Gastrocnemius medialis (tissue), 4 donors: ENCODE measurements at places on chromosomes 12 and 14. TPM values are rescaled to one million over a fixed set of nuclear protein-coding genes. Genes with fewer than 3 reads are reported as not detected.

GRCh38 chr14:71668186-71668912 is 263.9 kb upstream of the RGS6 start:
- H3K4me3 ChIP-seq = no peak overlapping the region
- no peaks in the 10 kb centered on the region for H3K36me3 ChIP-seq
- no peak for DNase-seq
- H3K27ac ChIP-seq = no peak overlapping the region
- no peaks in the 10 kb centered on the region for H3K4me1 ChIP-seq

GRCh38 chr14:63428486-63428885 is 109.8 kb upstream of the GPHB5 start:
- peaks cover 28% of the 10 kb centered on the region for H3K4me1 ChIP-seq
- H3K4me3 ChIP-seq = no peak overlapping the region
- H3K36me3 ChIP-seq = no peaks in the 10 kb centered on the region
- no peak for DNase-seq
- H3K27me3 ChIP-seq = no peaks in the 10 kb centered on the region

Gene IFNG
- not detected for total RNA-seq

Gene KLRD1
- total RNA-seq = 0.22 TPM

DNA sequence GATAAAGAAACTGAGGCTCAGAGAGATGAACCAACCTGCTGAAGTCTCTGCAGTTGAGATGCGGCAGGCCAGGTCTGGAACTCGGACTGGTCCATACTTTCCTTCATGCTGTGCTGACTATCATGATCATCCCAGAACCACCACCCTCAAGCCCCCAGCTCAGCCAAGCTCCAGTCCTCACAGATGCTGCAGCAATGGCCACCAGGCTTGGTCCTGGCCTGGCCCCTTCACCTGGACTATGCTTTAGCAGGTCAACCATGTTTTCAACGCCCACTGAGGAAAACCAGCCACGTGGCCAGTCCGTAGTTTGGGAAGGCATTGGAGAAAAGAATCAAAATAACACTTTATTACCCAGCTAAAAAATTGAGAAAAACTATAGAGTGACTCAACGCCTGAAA is 1.4 kb downstream of the GPR68 start:
- H3K36me3 ChIP-seq = no peaks in the 10 kb centered on the region
- DNase-seq = no peak
- H3K4me3 ChIP-seq = no peak overlapping the region
- H3K27ac ChIP-seq = no peak overlapping the region
- H3K4me1 ChIP-seq = no peaks in the 10 kb centered on the region

DNA sequence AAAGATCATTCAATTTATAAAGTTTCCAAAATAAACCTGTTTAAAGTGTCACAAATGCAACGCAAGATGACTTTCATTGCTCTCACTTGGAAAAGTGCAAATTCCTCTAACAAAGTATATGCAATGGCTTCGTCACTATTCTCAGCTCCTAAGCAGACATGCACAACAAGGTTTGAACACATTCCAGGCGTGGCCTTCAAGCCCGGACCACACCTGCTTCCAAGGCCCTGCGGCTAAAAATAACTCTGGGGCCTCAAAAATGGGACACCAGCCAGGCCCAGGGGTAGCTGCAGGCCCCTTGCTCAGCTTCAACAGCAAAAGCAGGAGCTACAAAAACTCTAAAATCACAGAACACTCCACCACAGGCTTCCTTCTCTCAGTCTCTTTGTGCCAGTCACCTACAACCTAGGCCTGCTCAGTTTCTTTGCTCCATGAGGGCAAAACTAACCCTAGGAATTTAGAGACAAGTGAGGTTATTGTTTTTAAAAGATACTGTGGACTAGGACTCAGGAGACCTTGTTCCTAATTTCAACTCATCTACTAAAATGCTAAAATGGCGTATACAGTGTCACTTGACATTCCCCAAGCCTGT is 29.3 kb downstream of the DUSP16 start:
- H3K4me3 ChIP-seq = no peak overlapping the region
- DNase-seq = peak; percentile 73
- H3K27me3 ChIP-seq = no peaks in the 10 kb centered on the region
- peak overlapping the region; percentile 79 for H3K27ac ChIP-seq
- H3K4me1 ChIP-seq = peaks cover 68% of the 10 kb centered on the region

Gene MGP
- 32.4 TPM for total RNA-seq

Gene ZFHX2
- total RNA-seq = 0.44 TPM

DNA sequence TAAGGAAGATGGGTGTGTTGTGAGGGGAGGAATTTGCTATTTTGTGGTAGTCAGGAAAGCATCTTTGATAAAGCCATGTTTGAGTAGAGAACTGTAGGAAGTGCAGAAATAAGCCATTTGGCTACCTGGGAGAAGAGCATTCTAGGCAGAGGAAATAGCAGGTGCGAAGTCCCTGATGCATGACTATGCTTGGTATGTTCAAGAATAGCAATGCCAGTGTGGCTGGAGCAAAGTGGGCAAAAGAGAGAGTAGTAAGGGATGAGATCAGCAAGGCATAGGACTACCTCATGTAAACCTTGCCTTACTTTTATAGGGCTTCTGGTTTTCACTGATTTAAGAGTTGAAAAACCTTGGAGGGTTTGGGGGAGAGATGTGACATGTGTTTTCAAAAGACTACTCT is 365.5 kb upstream of the GARIN6 start:
- no peak for DNase-seq
- H3K36me3 ChIP-seq = no peaks in the 10 kb centered on the region
- H3K27ac ChIP-seq = no peak overlapping the region
- H3K27me3 ChIP-seq = no peaks in the 10 kb centered on the region

DNA sequence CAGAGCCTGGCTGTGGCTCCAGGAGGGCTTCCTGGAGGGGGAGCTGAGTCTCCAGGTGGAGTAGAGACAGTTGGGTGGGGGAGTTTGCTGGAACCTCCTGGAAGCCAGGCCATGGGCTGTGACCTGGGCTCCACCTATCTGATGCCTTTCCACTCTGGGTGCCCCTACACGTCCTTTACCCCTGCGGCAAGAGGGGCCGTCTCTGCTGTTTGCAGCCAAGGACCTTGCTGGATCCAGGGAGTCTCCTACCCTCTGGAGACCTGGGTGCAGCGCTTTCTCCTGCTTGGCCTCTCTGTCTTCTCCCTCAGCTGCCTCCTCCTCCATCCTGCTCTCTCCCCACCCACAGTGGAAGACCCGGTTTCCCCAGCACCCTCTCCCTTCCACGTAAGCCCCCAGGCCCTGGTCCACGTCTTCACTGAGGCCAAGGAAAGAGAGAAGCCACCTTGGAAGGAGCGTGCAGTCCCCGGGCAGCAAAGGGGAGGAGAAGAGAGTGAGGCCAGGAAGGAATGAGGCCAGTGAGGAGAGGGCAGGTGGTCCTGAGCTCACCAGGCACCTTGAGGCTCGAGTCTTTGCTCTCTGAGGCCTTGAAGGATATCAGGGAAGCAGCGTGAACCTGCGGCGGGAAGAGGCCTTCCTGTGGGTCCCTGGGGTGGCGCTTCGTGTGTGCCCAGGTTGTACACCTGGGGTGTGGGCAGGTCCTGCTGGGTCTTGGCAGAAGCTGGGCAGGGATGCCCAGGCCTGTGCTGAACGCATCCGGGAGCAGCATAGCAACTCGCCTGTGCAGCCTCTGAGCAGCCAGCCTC is 294.3 kb upstream of the RTL1 start:
- H3K27ac ChIP-seq = no peak overlapping the region
- H3K4me1 ChIP-seq = no peaks in the 10 kb centered on the region
- no peaks in the 10 kb centered on the region for H3K27me3 ChIP-seq
- H3K36me3 ChIP-seq = no peaks in the 10 kb centered on the region
- DNase-seq = no peak
- H3K4me3 ChIP-seq = no peak overlapping the region

- no peak overlapping the region for H3K4me3 ChIP-seq
- no peak for DNase-seq
- H3K36me3 ChIP-seq = no peaks in the 10 kb centered on the region
- no peaks in the 10 kb centered on the region for H3K27me3 ChIP-seq
- no peaks in the 10 kb centered on the region for H3K4me1 ChIP-seq
- no peak overlapping the region for H3K27ac ChIP-seq
These were observed 30.2 kb downstream of the METAP2 start for GRCh38 chr12:95504140-95504539.

DNA sequence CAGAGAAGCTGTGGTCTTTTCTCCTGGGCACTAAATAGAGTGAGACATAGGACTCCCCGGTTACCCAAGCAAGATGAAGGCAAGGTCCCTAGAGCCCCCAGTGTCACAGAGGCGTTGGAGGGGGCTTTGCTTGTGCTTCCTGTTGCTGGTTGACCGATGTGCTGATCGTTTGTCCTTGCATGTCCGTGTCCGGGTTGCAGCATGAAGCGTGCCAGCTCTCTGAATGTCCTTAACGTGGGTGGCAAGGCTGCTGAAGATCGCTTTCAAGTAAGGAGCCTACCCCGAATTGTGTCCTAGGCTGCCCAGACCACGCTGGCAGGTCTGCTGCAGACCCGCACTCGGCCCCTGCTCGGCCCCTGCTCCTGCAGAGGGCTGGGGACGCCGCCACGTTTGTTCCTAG is 23.1 kb downstream of the XRCC3 start:
- peaks cover 48% of the 10 kb centered on the region for H3K36me3 ChIP-seq
- H3K27ac ChIP-seq = no peak overlapping the region
- H3K27me3 ChIP-seq = no peaks in the 10 kb centered on the region
- no peak for DNase-seq
- peaks cover 31% of the 10 kb centered on the region for H3K4me1 ChIP-seq

Gene NPFF
- total RNA-seq = not detected

DNA sequence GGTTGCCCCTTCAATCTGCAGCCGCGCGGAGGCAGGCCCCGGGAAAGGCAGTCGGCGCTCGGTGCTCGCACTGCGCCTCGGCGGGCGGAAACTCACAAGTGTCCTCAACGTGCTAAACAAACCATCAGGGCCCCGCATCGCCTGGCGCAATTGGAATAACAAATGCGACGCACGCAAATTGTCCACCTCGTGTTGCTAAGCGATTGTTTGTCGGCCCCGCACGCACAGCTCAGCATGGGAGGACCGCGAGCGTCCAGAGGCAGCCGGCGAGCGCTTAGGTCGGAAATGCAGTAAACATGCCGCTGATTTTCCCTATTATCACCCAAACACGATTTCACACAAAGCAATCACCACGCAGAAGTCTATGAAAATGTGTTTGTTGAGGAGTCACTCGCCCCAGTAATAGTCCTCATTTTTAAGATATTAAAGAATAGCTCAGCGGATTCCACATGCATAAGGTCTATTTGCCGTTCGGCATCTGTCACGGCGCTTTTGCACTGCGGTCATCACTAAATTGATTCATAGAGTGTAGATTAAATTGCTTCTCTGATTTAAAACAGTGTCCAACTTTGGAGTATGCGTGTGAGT is 3.2 kb upstream of the GSC start:
- no peaks in the 10 kb centered on the region for H3K4me1 ChIP-seq
- H3K27ac ChIP-seq = no peak overlapping the region
- DNase-seq = no peak
- H3K36me3 ChIP-seq = no peaks in the 10 kb centered on the region
- H3K27me3 ChIP-seq = peaks cover 70% of the 10 kb centered on the region
